ENCODE measurements at places on chromosomes 7 and 10. TPM values are rescaled to one million over a fixed set of nuclear protein-coding genes. Genes with fewer than 3 reads are reported as not detected.
A peak's percentile ranks its signal among the peaks of the same experiment; 100 is the strongest.

The FRMPD2 gene
- total RNA-seq = 0.07 TPM

DNA sequence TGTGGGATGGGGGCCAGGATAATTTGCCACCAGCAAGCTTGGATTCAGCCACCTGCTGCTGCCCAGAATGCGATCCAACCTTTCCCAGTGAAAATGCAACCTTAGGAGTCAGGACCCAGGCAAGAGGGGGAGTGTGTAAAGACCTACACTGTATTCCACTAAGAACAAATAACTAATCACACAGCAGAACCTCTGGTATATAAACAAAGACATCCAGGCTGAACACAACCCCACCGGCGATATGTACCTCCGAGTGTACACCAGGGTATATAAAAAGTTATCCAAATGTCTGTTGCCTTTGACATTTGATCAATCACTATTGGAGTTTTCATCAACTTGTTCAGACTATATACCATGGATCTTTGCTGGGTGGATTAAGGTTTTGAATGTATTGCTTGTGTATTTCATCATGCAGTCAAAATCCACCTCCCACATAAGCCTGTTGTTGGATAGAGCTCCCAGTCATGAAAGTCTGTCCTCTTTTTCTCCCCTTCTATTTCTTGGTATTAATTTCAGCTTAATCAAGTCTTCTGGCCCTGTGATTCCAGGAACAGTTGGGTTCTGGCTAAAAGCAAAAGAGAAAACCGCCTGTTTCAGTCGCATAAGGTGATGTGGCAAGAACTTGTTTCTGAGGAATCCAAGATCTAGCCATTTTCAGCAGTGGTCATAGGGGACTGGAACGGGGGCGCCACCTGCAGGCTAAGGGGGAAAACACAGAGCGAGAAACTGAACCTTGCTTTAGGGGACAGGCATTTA is 290.7 kb downstream of the CCDC3 start:
- peak; percentile 43 for DNase-seq

The NEUROG3 gene
- total RNA-seq = 0.31 TPM

- DNase-seq = no peak
Observed at GRCh38 chr7:137454246-137454724, 110.8 kb upstream of the PTN start.

- no peak for DNase-seq
Observed at GRCh38 chr7:158077151-158077840, 510.3 kb downstream of the PTPRN2 start.

DNA sequence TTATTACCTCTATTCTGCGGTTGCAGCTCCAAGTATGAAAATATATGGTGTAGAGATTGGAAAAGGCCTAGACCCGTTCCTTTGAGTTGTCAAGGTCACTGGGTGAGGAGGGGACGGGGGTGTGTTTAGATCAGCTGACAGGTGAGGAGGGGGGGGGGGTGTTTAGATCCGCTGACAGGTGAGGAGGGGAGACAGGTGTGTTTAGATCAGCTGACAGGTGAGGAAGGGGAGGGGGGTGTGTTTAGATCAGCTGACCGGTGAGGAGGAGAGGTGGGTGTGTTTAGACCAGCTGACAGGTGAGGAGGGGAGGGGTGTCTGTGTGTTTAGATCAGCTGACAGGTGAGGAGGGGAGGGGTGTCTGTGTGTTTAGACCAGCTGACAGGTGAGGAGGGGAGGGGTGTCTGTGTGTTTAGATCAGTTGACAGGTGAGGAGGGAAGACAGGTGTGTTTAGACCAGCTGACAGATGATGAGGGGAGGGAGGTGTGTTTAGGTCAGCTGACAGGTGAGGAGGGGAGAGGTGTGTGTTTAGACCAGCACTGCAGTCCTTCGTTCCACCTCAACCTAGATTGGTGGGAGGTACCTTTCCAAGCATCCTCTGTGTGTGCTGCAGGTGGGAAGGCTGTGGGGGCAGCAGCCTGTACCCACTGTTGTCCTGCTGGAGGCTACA is 655.0 kb upstream of the ADARB2 start:
- DNase-seq = no peak

The GPR146 gene
- total RNA-seq = 1.8 TPM

The ACSM6 gene
- not detected for total RNA-seq

DNA sequence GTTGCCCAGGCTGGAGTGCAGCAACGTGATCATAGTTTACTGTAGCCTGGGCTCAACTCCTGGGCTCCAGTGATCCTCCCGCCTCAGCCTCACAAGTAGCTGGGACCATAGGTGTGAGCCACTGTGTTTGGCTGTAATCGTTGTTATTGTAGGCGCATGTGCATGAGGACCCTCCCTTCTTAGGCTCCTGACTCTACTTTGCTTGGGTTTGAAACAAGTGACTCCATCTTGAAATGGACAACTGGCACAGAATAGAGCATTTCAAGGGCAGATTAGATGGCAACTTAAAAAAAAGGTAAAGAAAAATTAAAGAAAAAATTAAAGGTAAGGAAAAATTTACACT is 15.4 kb upstream of the GIMAP8 start:
- DNase-seq = no peak

The RELN gene
- total RNA-seq = 0.02 TPM

The CTNNA3 gene
- total RNA-seq = 1.5 TPM

- DNase-seq = no peak
Observed at GRCh38 chr7:130904031-130904757, 170.2 kb upstream of the KLF14 start.

The NME8 gene
- 0.22 TPM for total RNA-seq

GRCh38 chr7:40723829-40724228 is 589.0 kb downstream of the SUGCT start:
- DNase-seq = no peak

DNA sequence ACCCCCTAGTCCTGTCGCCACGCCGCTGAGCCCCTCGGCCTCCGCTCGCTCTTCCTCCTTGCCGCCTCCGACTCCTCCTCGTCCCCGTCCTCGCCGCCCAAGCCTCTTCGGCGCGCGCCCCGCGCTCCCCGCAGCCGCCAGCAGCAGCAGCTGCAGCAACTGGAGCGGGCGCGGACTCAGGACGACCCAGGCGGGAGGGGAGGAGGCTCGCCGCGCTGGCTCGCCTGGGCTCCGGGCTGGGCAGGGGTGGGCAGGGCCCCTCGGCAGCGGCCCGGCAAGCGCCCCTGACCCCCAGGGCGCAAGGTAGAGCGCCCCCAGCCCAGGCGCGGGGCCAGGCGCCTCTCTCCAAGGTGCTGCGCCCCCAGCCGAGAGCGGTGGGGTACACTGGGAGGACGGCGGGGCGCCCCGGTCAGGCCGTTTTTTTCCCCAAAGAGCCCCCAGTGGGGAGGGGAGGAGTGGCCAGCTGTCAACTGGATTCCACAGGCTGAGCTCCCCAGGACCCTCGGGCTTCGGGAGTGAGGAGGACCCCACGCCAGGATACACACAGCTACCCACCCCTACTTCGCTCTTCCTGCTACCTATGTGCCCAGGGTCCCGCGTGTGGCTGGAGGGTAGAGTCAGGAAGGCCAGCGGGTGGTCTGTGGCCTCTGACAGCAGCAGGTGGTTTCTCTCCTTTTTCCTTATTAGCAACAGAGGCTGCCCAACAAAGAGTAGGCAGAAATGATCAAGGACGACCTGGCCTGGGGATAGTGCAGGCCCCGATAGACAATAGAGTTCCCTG is 903 bp upstream of the KCNMA1 start:
- DNase-seq = no peak

DNA sequence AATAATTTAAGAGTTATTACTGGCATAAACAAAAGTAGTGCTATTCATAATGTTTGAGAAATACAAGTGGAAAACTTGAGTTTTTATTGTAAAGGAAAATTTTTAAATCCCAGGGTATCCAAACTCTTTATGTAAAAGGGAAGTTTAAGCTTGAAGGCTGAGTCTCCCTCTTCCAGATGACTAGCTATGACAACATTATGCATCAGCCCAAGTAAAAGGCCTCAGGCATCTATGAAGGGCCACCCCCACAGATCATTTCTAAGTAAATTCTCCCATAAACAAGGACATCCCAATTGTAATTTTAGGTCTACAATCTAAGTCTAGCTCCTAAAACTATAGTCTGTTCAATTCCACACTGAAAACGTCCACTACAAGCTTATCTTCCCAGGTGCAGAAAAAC is 166.2 kb upstream of the STEAP1 start:
- DNase-seq = no peak

DNA sequence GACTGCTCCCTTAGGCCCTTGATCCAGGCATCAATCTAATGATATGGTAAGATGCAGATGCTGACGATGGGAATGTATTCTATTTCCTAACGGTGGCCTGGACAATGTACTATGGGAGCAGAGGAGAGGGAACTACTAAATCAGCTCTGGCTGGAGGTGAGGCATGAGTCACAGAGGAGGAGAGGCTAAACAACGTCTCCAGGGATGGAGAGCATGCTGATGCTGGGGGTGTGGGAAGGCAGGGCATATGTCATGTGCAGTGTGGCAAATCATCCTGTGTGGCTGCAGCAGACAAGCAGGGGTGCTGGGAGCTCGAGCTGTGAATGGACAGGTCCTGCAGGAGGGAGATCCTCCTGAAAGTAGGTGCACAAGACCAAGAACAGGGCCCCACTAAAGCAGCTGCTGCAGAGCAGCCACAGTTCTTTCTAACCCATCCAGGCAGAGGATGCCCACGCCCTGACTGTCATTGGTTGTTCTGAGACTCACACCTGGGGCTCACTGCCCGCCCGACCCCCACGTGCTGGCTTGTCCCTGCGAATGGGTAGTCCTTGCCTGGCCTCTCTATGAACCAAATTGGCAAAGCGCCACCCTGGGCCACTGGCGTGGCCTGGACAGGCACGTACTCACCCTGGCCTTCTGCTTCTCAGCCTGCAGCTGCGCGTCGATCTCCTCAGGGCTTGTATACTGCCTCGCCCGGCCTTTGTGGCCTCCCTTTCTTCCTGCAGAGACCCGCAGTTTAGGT is 4.0 kb downstream of the PDAP1 start:
- no peak for DNase-seq

- no peak for DNase-seq
Observed at GRCh38 chr7:151320263-151320845, 21.3 kb upstream of the NUB1 start.

- DNase-seq = no peak
Observed at GRCh38 chr10:12661671-12662070, 312.3 kb downstream of the CAMK1D start.

DNA sequence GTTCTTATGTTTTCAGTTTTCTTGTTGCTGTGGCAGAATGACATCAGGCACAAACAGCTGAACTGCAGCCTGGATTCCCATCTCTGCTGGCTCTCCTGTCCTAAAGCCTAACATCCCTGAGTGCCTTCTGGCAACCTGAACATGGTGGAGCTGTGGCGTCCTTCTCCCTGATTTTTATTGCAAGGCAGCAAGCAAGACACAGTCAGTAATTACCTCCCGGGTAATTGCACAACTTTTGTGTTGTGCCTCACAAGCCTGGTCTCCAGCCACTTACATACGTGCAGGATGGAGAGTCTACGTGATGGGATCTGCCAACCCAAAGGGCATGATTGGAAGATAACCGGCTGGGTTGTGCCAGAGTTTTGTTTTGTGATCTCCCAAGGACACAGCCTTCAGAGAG is 116.1 kb upstream of the PARD3 start:
- DNase-seq = no peak

The EPO gene
- total RNA-seq = 0.95 TPM

The XRCC2 gene
- 34.0 TPM for total RNA-seq

The FAM25G gene
- total RNA-seq = not detected

DNA sequence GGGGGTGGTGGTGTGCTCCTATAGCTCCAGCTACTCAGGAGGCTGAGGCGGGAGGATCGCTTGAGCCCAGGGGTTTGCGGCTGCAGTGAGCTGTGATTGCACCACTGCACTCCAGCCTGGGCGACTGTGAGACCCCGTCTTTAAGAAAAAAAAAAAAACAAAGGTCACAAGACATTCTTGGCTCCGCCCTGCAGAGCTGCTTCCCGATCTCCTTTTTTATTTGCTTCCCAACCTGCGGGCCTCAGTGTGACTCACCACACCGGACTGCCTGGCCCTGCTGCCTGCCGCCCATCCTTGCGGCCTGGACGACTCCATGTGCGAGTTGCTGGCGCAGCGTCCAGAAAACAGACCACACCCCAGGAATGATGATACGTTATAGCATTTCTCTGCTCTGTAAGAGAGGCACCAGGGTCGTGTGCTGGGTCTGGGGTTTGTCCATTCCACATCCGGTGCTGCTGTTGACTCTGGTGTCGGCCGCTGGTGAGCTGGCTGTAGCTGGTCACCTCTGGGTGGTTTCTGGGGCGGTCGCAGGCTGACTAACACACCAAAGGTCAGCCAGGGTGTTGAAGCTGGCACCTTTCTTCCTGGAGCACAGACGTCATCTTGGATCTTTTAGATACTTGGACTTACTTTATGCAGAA is 123.6 kb downstream of the TCF7L2 start:
- no peak for DNase-seq

The ERVW-1 gene
- not detected for total RNA-seq

The SLC35G1 gene
- 6.9 TPM for total RNA-seq

DNA sequence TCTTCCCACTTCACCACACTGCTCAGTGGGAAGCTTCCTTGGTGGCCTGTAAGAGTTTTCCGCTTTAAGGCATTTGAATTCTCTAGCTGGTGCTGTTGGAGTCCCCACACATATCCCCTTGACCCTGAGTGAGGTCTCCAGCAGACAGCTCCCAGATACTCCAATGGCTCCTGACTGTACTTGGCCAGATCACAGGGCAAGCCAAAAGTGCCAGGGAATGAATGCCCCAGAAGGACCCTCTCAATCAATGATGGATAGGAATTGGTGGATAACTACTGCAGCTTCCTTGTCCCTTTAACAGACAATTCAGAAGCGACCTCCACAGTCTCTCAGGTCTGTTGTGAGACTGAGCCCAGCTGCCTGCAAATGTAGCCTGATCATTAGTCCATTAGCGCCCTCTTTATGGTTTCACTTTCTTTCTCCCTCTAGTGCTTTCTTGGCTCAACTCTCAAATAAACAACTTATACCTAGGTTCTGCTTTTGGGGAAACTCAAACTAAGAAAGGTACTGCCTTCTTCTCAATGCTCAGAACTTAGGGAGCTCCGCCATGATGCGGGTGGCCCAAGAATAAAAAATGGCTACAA is 283.0 kb downstream of the TCF7L2 start:
- peak; percentile 45 for DNase-seq

DNA sequence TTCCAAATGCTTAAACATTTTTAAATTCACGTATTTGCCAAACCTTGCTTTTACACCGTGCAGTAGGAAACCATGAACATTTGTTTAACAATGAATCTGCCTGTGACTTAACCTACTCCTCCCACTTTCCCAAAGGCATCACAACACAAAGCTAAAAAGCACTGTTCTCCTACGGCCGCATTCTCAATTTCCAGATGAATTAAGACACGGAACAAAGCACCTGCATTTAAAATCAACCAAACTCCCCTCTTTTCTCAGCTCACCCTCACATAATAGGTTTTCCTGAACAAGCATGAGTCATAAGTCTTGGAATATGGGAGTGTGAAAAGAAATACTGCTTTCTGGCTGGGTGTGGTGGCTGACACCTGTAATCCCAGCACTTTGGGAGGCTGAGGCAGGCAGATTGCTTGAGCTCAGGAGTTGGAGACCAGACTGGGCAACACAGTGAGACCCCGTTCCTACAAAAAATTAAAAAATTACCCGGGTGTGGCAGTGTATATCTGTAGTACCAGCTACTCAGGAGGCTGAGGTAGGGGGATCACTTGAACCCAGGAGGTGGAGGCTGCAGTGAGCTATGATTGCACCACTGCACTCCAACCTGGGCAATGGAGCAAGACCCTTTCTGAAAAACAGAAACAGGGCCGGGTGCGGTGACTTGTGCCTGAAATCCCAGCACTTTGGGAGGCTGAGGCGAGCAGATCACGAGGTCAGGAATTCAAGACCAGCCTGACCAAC is 51.7 kb upstream of the CYTH3 start:
- DNase-seq = no peak

GRCh38 chr7:127018889-127019288 is 233.9 kb downstream of the GRM8 start:
- DNase-seq = no peak

Data from H1 (cell line).